Lung microvascular endothelial cell (primary cell): ENCODE measurements at places on chromosomes 13 and 19.

DNA sequence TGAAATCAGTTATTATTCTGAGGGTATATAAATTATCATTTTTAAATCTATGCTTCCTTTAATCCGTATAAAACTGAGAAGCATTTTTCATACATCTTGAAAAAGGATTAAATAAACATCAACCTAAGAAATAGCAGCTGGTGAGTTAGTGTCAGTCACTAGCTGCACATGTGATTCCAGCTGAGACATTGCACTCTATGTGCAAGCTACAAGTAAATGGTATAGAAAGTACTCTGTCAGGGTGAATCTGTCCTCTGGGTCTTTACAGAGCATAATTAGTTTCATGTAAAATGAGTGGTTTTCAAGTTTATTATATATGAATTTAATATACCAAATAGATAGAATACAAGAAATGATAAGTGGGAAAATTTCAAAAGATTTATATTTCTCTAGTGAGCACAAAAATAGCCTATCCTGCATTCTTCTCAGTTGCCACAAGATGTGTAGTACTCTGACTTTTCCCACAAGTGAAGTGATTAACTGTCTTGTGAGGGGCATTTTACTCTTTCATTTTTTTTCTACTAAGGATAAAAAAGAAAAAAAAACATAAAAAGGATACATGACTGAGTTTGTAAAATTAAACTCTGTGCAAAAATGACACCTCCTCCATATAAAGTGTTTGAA lies 1372.1 kb downstream of the PCDH9 start:
- DNase-seq = no peak

DNA sequence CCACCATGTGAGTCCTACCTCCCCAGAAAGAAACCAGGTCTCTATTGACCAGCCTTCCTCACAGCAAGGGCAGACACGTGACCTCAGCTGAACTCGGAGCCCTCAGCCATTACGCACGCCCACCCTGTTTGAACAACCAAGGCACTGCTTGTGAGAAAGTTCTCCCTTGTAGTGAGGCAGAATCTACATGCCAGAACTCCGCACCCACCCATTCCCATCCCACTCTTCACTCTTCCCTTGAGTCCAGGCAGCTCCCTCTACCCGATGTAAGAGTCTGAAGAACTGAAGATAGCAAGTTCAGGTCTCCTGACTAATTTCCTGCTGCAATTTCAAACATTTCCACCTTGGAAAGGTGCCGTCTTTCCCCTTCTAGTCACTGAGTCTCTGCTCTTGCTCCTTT lies 6.4 kb downstream of the NOVA2 start:
- no peak for DNase-seq

- no peak for DNase-seq
These were observed 6.8 kb downstream of the ZNF526 start for GRCh38 chr19:42226886-42227285.

- no peak for DNase-seq
These were observed 103.6 kb upstream of the MYCBP2 start for GRCh38 chr13:77430377-77430951.

- DNase-seq = no peak
These were observed 72.6 kb downstream of the NBEA start for GRCh38 chr13:35014606-35015213.

DNA sequence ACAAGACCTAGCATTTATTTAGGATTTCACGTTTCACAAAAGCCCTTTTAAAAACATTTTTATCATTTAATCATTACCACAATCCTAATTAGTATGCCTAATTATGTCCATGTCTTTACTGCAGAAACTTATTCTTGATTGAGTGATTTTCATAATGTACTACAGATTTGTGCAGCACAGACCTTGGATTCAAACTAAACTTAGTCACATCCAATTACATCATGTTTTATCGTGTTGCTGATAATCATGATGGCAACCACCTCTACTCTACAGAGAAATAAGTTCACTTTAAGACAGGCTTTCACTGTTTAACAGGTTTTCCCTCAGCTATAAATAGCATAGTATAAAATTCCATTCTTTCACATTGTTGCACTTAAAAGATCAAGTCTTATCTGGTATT lies 240.9 kb upstream of the RFC3 start:
- no peak for DNase-seq

DNA sequence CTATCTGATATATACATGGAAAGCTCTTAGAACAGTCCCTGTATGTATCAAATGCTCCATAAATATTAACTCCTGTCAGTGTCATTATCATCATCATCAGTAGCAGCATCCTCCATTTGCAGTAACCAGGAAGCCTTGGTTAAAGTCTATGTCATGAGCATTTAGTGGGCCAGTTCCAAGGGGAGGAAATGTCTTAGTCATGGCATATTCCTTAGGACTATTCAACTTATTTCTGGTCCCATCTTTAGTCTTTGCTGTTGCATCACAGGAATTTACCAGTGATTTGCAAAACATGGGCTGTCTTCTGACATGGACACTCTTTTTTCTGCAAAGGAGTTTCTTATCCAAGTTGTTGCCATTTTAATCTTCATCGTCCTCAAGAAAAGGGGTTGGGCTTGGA lies 98.4 kb downstream of the WDFY2 start:
- peak; percentile 42 for DNase-seq

GRCh38 chr13:98184792-98185191 lies 7.7 kb upstream of the RNF113B start:
- peak; percentile 9 for DNase-seq

DNA sequence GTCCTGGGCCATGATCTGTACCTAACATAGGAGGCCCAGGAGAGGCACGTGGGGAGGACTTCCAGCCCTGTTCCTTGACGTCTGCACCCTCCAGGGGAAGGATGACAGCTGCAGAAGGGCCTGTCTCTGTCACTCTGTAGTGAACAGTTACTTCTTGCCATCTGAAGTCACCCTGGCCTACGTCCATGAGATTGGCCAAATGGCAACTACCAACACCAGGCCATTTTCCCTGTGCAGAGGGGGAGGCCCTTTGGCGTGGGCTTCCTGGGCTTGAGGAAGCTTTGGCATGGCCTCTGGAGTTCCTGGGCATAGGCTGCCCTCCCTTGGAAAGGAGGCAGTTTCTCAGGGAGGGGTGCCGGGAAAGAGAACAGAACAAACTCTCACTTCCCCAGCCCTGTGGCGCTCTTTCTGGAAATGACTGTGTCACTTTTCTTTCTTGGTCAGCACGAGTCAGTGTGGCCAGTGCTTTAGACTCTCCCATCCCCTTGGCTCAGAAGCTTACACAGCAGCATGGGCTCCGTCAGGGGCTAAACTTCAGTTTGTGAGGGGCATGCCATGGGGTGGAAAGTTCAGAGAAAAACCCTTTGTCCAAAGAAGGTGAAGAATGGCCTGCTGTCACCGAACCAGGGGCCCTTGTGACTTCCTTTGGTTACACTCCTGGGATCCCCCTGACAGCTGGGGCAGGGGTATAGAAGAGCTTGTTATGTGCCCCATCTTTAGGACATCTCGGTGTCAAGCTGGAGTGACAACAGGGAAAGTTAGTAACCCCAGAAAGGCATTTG lies 5.3 kb downstream of the CARM1 start:
- no peak for DNase-seq

GRCh38 chr19:54266133-54266532 lies 9.1 kb upstream of the LILRB5 start:
- DNase-seq = peak; percentile 70

- peak; percentile 50 for DNase-seq
These were observed 22.4 kb upstream of the SEMA6B start for GRCh38 chr19:4581666-4582553.

DNA sequence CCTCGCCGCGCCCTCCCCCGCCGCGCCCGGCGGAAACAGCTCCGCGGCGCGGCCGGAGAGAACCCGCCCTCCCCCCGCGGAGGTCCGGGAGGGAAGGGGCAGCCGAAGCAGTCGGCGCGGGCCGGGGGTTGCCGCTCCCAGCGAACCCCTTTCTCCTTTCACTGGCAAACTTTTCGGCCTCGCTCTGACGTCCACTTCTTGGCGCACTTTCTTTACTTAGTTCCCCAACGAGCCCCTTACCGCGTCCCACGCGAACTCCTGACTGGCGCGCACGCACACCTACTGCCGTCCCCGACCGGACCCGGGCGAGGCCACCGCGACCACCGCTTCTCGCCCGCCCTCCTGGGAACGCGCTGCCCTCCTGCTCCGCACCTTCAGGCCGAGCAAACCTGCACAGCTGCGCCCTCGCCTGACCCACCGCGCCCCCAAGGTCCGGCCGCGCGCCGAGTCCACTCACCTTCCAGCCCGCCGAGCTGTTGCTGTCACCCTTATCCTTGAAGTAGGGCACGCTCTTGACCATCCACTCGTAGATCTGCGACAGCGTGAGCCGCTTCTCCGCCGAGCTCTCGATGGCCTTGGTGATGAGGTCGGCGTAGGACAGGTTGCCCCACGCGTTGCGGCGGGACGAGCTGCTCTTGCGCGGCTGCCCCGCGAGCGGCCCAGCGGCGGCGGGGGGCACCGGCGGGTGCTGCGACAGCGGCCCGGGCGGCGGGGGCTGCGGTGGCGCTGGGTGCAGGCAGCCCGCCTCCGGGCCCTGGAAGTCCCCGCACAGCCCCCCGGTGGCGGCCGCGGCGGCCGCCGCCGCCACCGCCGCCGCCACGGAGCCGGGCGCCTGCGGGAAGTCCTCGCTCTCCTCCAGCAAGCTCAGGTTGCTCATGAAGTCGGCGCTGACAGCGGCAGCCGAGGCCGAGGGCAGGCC lies 1.1 kb downstream of the FOXO1 start:
- DNase-seq = no peak

GRCh38 chr13:66468656-66469055 lies 761.5 kb downstream of the PCDH9 start:
- no peak for DNase-seq

- no peak for DNase-seq
These were observed 334.3 kb downstream of the DLEU7 start for GRCh38 chr13:50509167-50509566.
